Activated CD4-positive, alpha-beta T cell treated with anti-CD3 and anti-CD28 coated beads, Interleukin-10, Interleukin-2, amounts not matched to agents 100 ng/mL and 50 ng/mL, durations not matched to agents 16 hours and 8 hours (primary cell): ENCODE measurements at places on chromosomes 13 and 19.

DNA sequence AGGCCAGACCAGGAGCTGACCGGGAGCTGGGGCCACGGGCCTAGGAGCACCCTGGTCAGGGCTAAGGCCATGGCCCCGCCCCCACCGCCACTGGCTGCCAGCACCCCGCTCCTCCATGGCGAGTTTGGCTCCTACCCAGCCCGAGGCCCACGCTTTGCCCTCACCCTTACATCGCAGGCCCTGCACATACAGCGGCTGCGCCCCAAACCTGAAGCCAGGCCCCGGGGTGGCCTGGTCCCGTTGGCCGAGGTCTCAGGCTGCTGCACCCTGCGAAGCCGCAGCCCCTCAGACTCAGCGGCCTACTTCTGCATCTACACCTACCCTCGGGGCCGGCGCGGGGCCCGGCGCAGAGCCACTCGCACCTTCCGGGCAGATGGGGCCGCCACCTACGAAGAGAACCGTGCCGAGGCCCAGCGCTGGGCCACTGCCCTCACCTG lies 6.6 kb downstream of the SPHK2 start:
- DNase-seq: no peak

DNA sequence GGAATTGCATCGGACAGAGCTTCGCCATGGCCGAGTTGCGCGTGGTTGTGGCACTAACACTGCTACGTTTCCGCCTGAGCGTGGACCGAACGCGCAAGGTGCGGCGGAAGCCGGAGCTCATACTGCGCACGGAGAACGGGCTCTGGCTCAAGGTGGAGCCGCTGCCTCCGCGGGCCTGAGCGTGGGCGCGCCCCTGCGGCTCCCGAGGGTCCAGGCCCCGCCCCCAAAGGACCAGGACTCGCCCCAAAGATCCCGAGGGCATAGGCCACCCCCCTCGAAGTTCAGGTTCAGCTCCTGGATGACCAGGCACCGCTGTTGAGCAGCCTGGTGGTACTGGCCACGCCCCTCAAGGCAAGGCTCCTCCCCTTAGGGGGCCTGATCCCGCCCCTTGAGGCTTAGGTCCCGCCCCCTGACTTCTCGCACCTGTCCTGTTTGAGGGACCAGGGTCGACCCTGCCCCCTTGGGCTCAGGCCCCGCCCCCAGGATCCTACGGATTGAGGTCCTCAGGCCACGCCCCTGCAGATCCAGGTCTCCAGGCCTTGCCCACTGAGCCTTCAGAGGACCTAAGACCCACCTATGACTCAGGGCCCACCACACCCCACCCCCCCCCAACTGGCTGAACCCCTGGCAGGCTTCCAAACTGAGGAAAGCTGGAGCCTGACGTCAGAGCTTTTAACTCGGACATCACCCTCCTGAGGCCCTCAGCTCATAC lies 43.1 kb downstream of the CYP4F22 start:
- DNase-seq: peak; percentile 63

GRCh38 chr19:46461537-46461936 lies 9.8 kb downstream of the PNMA8A start:
- DNase-seq: no peak

DNA sequence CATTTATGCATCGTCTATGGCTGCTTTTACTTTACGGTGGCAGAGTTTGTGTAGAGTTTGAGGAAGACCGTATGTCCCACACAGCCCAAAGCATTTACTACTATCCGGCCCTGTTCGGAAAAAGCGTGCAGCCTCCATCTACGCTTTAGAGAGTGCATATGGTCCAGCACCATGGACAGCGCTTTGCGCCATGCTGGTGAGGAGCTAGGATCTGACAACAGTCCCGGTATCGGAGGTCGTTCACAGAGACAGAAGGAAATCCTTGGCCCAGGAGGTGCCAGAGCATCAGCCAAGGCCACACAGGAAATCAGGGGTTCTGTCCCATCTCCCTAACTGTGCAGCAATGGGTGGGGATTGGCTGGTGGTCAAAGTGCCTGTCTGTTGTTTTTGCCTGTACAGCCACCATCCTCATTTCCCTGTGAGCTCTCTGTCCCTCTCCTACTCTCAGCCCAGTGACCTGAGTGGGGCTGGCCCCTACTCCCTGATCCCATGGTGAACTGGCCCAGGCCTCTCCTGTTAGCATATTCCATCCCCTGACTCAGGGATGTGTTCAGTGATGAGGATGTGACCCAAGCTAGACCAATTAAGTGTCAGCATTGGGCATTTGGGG lies 16.2 kb upstream of the PRODH2 start:
- DNase-seq: peak; percentile 38

DNA sequence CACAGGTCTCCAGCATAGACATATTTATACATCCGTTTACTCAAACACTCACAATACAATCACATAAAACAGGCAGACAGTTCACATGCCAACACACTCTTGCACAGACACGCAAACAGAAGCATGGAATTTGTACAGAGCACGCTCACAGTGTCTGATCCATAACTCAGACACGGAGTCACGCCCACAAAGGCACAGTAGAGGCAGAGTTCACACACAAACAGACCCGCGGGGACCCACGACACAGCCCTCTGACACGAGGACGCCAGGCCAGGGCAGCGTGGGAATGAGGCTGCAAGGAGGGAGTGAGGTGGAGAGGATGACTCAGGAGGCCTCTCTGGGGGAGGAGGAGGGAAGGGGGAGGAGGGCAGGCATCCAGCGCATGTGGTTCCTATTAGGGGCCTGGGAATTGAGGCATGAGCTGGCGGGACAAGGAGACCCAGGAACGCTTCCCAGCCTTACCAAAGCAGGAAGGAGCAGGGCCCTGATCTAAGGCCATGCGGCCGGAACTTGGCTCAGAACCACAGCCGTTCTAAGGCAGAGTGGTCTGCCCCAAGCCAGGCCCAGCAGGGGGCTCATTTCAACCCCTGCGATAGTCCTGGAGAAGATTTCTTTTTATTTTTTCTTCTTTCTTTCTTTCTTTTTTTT lies 9.1 kb upstream of the OLFM2 start:
- DNase-seq: no peak

- no peak for DNase-seq
Measured at GRCh38 chr13:110213461-110214074, 93.4 kb downstream of the COL4A1 start.

GRCh38 chr13:113931841-113932459 lies 41.9 kb downstream of the C13orf46 start:
- no peak for DNase-seq

- no peak for DNase-seq
Measured at GRCh38 chr13:24680921-24681604, 855 bp downstream of the ATP12A start.

- no peak for DNase-seq
Measured at GRCh38 chr13:105538346-105538745, 997.1 kb downstream of the EFNB2 start.

GRCh38 chr13:35499196-35499662 lies 22.7 kb upstream of the MAB21L1 start:
- DNase-seq: no peak

GRCh38 chr13:32495429-32495828 lies 43.2 kb downstream of the N4BP2L2 start:
- no peak for DNase-seq

GRCh38 chr13:26219726-26220125 lies 2.4 kb downstream of the RNF6 start:
- no peak for DNase-seq

DNA sequence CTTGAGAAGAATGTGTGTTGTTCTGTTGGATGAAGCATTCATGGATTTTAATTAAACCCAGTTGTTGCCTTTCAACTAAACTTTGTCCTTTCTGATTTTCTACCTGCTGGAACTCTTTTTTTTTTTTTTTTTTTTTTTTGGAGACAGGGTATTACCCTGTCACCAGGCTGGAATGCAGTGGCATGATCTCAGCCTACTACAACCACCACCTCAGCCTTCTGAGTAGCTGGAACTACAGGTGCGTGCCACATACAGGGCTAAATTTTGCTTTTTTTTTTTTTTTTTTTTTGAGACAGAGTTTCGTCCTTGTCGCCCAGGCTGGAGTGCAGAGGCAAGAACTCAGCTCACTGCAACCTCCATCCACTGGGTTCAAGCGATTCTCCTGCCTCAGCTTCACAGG lies 6.9 kb downstream of the ZNF791 start:
- DNase-seq: no peak

- no peak for DNase-seq
Measured at GRCh38 chr19:46217476-46217875, 12.1 kb upstream of the IGFL1 start.

DNA sequence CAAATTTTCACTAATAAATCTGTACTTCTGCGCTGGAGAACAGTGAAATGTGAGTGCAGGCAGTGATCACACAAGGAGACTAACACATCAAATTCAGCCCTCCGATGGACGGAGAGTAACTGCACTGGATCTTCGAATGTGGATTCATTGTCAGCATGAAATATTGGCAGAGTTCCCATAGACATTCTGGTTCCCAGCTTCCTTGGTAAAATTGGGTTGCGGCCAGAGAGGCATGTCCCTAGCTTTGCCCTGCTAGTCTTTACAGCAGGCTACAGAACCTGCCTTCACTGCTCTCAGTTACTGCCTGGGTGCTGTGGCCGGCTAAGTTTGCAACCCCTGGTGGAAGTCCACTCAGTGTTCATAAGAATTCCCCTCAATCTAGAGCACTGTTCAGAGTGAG lies 32.3 kb upstream of the UQCRFS1 start:
- DNase-seq: no peak

GRCh38 chr13:38519229-38519911 lies 167.5 kb upstream of the FREM2 start:
- no peak for DNase-seq

GRCh38 chr13:99806671-99807070 lies 164.9 kb downstream of the ZIC5 start:
- DNase-seq: no peak

DNA sequence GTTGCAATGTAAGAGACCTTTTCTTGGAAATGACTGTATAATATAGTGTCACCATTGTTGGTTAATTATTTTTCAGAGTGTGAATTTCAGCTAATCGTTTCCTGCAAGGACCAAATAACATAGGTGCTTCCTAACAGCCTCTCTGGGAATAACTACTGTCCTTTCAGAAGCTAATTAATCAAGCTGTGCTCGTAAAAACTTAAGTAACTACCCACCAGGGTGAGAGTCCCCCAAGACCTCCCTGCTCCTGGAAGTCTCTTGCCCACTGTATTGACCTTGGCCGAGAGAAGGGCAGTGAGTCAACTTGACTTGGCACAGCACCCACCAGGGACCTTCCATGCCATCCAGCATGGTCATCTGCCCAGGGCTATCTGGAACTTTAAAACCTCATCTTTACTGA lies 50.3 kb downstream of the UQCRFS1 start:
- DNase-seq: no peak
